ENCODE measurements at places on chromosomes 11 and 22.

- DNase-seq, result peak; percentile 90
These were observed at the start of gene LRRC74B for GRCh38 chr22:21045585-21046294. Gene LRRC74B (plus strand): TSS chr22:21045946. CDS start chr22:21045987, 41 bp downstream.

DNA sequence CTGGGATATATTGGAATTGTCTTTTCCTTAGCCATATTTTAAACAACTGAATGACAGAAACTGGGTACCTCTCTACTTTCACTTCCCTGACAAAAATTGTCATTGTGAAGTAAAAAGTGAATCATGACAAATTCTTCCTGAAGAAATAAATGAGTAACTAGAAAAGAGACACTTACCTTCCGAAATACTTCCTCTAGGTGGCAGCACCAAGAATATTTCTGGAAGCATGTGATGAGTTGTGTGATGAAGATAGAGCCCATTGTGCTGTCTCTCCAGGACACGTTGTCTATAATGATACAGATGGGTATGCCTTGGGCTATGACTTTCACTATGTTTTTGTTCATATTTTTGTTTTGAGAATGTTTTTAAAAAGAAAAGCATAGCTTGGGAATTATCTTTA lies 21.5 kb downstream of the CASP4 start:
- no peak for DNase-seq

- peak; percentile 54 for DNase-seq
These were observed at the start of gene RRAS2 for GRCh38 chr11:14358729-14359439. Gene RRAS2 (minus strand): TSS chr11:14359183. CDS start chr11:14358870, 313 bp downstream.

- DNase-seq, result no peak
These were observed 12.1 kb upstream of the EHD1 start for GRCh38 chr11:64890522-64890939.

DNA sequence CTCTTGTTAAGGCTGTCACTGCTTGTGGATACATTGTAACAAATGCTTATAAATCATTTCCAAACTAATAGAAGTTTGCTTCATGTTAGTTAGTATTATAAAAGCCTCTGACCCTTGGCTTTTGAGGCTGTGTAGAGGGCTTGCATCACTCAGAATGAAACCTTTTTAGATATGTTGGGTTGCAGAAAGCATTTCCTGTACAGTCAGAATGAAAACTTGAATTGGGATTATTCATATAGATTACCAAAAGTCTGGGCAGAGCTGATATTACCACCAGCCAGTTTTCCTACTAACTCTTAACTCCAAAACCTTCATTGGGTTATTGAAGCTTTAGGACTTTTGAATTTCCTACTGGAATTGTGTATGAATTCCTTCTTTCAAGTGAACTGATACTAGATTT lies 12.0 kb downstream of the KMT2A start:
- DNase-seq, result no peak

DNA sequence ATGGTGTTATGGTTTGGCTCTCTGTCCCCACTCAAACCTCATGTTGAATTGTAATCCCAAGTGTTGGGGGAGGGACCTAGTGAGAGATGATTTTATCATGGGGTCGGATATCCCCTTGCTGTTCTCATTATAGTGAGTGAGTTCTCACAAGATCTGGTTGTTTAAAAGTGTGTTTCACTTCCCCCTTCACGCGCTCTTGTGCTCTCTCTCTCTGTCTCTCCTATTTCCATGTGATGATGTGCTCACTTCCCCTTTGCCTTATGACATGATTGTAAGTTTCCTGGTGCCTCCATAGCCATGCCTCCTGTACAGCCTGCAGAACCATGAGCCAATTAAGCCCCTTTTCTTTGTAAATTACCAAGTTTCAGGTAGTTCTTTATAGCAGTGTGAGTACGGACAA lies 765.1 kb downstream of the KCNA4 start:
- DNase-seq, result no peak

DNA sequence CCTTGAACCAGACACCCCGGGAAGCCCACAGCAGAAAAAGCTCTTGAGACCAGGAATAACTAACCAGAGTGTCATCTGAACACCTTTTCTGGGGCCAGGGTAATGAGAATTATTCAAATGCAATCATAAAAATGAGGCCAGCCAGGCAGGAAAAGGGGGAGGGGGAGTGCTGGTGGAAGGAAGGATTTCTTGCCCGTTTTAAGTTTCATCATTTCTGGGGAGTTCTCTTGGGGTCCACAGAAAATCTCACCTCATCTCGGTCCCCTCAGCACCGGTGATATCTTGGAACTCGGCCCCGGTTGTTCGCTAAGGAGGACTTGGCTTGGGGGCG lies 495 bp upstream of the PKNOX2 start:
- no peak for DNase-seq

DNA sequence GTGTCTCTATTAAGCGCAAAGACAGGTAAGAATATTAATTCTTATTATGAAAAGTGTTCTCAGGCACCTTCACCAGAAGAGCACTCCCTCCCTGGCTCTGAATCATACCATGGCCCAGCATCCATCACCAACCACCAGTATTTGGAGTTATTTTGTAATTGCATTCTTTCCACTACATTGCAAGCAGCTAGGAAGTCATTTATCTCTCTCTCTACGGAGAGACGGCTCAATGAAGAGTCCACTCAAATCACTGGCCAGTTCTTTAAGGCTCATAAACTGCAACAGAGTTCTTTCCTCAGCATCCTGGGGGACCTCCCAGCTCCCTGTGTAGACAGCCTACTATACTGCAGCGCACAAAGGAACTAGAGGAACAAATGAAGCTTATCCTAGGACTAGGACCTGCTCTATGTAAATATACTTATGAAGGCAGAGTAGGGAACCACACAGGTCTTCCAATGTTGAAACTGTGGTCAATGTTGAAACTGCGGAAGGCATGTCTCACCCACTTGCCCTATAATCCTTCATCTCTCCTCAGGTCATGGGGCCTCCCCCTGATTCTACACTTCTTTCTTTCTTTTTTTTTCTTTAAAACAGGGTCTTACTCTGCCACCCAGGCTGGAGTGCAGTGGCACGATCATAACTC lies 63.4 kb downstream of the AAMDC start:
- no peak for DNase-seq

DNA sequence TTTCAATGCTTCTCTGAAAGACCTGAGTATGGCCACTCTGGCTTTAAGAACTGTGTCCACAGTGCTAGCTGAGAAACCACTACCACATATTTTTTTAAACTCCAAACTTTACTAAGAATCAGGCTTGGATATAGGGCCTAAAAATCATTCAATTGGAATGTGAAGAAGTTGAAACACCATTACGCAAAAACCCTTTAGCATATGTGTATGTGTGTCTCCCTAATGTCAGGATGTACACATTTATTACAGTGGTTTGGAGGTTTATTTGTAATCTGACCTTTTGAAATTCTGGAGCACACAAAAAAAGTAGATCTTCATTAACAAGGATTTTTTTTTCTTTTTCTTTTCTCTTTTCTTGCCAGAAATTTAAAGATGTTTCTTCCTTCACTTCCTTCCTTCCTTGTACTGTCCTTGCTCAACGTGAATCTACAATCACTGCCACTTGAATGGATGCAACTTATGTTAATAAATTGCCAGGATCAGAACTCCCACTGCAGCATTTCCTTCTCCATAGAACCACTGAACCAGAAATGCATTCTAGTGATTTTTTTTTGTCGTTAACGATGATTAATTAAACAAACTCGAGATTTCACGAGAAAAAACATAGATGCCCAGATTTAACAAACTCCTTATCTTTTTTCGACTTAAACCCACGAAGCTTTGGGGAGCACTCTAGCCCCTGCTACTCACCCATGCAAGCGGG lies 3.1 kb upstream of the ADM start:
- DNase-seq, result no peak

- no peak for DNase-seq
These were observed 280.9 kb downstream of the CTTN start for GRCh38 chr11:70678931-70679900.

GRCh38 chr11:122422682-122423081 lies 232.8 kb upstream of the UBASH3B start:
- no peak for DNase-seq

- no peak for DNase-seq
These were observed 151.0 kb upstream of the B3GAT1 start for GRCh38 chr11:134562941-134563471.

- no peak for DNase-seq
These were observed 160.5 kb upstream of the GRK3 start for GRCh38 chr22:25403811-25404471.

DNA sequence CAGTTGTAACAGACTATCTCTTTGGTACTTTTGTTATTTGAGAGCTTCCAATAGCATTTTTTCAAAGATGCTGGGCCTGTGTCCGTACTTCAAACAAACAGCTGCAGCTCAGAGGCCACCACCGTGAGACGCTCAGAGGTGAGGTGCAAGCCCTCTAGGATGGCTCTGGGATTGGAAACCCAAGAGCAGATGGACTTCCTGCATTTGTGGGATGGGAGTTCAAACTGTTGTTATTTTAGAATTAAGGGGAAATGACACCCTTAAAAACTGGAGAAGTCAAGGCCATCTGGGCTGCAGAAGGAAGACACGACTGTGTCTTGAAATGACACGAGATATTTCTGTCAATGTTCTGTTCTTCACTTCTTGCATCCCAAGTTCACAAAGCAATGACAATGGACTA lies 9.2 kb upstream of the IL10RA start:
- no peak for DNase-seq

DNA sequence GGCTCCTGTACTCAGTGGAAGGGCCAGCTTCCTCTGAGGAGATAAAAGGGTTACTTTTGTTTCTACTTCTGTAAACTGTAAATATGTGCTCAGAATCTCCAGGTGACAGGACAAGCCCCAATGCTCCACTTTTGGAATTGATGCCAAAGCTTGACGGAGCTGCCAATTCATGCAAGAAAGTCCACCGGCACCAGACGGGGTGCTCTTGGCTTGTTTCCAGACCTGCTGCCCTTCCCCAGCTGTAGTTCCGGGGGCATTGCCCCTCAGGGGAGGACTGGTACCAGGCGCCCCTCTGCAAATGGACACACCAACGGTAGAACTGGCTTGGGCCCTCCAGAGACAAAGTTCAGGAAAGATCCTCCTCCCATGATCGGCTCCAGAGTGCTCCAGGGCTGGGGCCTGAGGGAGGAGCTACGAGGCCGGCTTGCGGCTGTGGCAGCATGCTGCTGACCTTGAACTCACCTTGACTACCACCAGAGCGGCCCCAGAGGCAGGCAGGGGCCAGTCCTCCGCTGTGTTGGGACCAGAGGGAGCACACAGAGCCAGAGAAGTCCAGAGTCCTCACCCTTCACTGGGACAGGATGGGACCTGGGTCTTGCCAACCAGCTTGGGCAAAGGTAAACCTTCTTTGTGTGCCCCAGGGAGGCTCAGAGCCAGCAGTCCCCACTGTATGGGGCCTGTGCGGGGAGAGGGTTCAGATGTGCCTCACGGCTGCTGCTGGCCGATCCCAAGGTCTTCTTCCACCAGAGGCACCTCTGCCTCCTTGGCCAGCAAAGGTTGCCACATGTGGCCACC lies 17.8 kb upstream of the OAF start:
- no peak for DNase-seq

DNA sequence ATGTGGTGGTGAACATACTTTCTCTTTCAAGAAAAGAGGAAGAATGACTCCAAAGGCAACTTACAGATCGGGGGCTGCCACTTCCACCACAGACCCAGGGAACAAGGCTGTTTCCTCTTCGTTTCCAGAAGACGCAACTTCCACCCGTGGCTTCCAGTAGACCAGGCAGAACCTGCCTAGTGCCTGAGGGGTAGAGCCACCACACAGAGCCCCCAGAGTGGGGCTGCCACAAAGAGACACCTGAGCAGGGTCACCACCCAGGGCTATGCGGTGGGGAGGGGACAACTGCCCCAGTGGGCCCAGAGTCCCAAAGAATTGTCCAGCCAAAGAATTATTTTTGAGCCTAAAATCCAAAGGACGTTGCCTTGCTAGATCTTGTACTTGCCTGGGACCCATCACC lies 16.7 kb upstream of the PHF21B start:
- no peak for DNase-seq

GRCh38 chr11:13462311-13462900 lies 616 bp downstream of the BTBD10 start:
- DNase-seq, result no peak

- DNase-seq, result peak; percentile 84
These were observed 741 bp upstream of the MTA2 start for GRCh38 chr11:62602141-62603071.

- no peak for DNase-seq
These were observed 69.3 kb downstream of the MICAL3 start for GRCh38 chr22:17954860-17955587.

- no peak for DNase-seq
These were observed 118.2 kb upstream of the CSNK2A3 start for GRCh38 chr11:11471201-11471600.

GRCh38 chr11:117772360-117772759 lies 24.7 kb downstream of the DSCAML1 start:
- no peak for DNase-seq

DNA sequence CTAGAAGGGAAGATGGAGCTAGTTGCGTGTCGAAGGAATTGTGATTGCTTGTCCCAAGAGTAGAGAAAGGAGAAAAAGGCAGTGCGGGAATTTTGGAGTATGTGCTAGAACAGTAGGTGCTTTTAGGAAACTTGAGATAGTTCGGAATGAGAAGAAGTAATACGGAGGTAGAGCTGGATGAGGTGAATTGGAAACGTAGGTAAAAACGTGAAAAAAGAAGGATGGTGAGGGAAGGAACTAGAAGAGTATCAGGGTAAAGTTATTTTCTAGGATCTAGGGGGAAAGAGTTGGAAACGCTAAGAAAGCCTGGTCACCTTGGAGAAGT lies 1.4 kb downstream of the CEP57 start:
- no peak for DNase-seq

GRCh38 chr11:74784234-74784633 lies 35.6 kb downstream of the RNF169 start:
- DNase-seq, result no peak

GRCh38 chr11:73334384-73335203 lies 26.5 kb downstream of the ARHGEF17 start:
- no peak for DNase-seq

DNA sequence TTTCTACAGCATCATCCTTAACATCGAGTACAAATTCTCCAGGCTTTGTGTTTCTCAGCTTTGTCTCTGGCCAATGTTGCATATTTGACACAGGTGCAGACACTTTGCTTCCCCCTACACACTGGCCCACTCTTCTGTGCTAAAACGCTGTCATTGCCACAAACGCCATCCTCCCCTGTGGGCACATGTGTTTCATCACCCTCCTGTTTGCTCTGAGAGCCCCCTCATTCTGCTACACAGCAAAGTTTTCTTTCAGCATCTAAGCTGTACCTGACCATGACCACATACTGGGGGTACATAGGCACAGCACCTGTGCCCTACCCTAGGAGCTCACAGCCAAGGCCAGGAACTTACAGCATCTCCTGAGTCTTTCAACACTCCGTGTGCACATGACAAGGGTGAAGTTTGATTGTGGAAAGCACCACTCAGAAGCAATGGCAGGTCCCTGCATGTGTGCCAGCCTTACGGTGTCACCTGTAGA lies 7.9 kb upstream of the IGLL5 start:
- DNase-seq, result no peak

GRCh38 chr11:85771568-85771967 lies 39.4 kb downstream of the SYTL2 start:
- no peak for DNase-seq
